Astrocyte (in vitro differentiated cells and primary cell): ENCODE measurements at places on chromosomes 7 and 10. TPM values are rescaled to one million over a fixed set of nuclear protein-coding genes. Genes with fewer than 3 reads are reported as not detected.

DNA sequence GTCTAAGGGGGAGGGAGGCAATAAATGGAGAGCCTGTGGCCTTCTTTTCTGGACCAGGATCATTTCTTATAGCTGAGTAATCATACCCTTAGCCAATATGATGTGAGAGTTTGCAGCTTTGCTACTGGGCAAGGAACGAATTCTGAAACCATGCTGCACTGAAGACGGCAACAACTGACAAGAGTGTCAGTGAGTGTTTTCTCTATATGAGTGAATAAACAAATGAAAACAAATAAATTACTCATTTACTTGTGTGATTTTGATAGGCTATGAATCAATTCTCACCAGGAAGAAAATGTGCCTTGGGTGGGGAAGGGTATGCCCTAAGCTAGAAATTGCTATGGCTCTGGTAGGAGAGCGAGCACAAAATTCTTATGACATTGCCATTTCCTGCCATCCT is 79.4 kb upstream of the LRRN3 start:
- DNase-seq, result peak; percentile 8

DNA sequence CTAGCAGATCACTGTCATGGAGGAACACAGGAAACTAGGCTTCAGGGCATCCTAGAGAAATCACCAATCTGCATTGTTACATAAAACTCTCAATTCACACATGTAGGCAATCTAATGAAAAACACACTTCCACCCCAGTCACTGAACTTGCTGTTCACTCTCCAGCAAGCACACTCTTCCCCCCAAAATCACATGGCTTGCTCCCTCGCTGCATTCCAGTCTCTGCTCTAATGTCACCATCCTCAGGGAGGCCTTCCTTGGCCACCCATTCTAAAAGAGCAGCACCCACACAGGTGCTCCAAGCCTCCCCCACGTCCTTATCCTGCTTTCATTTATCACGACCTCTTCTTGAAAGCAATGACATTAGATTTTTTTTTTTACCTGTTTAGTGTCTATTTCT is 19.6 kb downstream of the CUL2 start:
- no peak for DNase-seq

DNA sequence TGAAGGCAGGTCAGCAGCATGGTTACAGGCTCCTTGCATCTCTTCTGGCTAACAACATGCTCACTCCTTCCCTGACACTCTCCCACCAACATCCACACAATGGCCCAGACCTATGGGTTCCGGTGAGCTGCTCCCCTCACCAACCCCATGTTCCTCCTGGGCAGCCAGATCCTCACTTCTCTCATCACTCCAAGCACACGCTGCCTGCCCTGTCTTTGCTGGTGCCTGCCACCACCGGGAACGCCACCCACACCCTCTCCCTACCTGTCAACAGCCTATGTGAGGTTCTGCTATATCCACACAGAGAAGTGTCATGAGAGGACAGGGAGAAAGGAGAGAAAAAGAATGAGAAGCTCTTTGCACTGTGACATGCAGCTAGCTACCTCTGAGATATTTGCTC is 14.6 kb downstream of the PARP12 start:
- no peak for DNase-seq

DNA sequence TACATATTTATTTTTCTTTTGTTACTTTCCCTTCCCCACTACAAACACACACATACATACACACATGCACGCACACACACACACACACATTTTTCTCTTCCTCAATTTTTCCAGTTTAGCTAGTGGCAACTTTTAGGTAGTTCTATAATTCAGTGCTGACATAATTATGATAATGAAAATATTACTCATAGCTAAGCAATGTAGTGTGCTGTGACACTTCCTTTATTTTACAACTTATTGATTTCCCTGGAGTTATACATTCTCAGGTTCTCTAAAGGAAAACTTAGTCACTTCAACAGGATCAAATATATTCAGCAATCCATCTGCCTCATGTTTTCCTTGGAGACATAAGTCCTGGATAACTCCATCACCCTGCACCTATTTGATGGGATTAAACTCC is 151.6 kb downstream of the CACNA2D1 start:
- peak; percentile 28 for DNase-seq

The ZNF783 gene
- 10.6 and 11.2 TPM in 2 replicates for total RNA-seq

DNA sequence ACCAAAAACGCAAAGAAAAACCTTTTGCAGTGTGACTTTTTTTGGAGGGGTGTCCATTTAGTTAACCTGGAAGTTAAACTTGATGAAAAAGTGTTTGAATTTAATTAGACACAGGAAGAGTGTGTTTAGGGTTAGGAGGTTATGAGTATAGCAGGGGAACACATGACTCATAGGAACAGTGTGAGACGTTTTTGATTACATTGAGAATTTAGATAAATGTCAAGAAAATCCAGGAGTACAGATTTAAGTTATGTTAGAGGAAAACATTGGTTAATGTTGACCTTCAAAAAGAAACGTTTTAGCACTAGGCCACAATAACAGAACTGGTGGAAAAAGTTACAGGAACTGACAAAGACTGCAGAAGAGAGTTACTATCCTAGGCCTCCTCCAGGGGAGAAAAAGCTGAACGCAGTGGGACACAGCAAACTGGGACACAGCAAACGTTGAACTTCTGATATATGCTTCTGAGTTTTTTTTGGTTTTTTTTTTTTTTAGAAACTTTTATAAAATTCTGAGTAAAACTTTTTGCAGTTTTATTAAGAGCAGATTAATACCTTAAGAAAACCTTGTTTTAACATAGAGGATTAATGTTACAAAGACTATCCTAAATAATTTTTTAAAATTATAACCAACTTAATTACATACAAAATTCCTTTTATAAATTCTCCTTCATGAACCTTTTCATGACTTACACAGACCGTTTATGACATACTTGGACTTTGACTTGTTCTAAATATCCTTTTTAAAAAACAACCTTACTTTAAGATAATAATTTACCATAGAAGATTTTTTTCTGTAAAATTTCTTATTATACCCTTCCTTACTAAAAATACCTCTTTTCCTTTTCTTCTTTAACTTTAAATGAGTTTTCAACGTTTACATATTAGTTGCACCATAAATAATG is 22.2 kb downstream of the LANCL2 start:
- no peak for DNase-seq

GRCh38 chr10:122878799-122879338 is 512 bp downstream of the FAM24B start:
- no peak for DNase-seq

The ADAM22 gene
- total RNA-seq, result 1.5 and 2.2 TPM in 2 replicates

The PROSER2 gene
- total RNA-seq, result 10.3 and 12.1 TPM in 2 replicates

- DNase-seq, result no peak
Measured at GRCh38 chr7:1247527-1248041, 14.9 kb downstream of the UNCX start.

The DENND11 gene
- 9.8 and 10.5 TPM in 2 replicates for total RNA-seq

The PILRA gene
- 2.3 and 3.0 TPM in 2 replicates for total RNA-seq

DNA sequence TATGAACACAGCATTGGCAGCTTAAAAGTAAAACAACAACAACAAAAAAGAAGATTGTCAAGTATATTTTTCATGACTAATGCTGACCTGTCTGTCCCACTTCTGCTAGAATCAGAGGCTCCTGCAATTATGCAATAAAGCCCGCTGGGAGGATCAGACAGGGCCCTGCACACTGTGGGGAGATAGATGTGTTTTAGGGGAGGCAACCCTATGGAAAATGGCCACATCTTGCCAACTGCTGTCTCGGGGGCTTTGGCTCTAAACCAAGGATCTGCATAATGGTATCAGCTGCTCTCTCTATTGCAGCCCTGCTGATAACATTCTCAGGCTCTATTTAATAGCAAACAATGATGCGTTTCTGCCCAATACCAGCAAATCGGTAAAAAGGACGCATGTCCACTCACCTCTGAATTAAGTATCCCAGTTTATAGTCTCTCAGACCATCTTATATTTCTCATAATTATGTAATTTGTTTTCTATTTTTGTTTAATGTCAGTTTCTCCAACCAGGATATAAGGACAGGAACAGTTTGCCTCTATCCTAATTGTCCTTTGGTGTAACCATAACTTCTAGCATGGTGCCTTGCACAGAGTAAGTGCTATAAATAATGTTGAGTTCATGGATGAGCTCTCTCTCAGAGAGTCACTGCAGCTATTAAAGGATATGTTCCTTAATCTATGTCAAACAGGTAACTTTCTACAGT is 15.3 kb upstream of the PRKAR2B start:
- DNase-seq, result no peak

The TEX47 gene
- not detected in 2 replicates for total RNA-seq

The AGAP5 gene
- 3.4 and 5.1 TPM in 2 replicates for total RNA-seq

- DNase-seq, result no peak
Measured at GRCh38 chr10:102757323-102757722, 13.6 kb downstream of the WBP1L start.

DNA sequence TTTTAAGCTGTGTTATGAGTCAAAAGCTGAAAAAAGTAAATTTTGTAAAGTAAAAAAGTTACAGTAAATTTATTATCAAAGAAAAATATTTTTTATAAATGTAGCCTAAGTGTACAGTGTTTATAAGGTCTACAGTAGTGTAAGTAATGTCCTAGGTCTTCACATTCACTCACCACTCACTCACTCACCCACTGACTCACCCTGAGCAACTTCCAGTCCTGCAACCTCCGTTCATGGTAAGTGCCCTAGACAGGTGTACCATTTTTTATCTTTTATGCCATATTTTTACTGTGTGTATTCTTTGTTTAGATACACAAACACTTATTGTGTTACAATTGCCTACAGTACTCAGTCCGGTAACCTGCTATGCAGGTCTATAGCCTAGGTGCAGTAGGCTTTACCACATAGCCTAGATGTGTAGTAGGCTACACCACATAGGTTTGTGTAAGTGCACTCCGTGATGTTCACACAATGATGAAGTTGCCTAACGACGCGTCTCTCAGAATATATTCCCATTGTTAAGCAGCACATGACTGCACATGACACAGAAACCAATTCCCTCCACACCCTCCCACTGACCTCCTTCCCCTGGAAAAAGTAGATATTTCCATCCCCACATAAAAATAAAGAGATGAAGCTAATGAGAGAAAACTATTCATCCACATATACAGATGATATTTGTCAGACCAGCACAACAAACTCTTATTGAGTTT is 44.8 kb upstream of the FGL2 start:
- DNase-seq, result no peak

- DNase-seq, result no peak
Measured at GRCh38 chr7:130938661-130939060, 204.7 kb upstream of the KLF14 start.

- DNase-seq, result peak; percentile 5
Measured at GRCh38 chr7:29177963-29178600, 16.5 kb upstream of the CHN2 start.

- peak; percentile 97 for DNase-seq
Measured at GRCh38 chr7:47571331-47572093, 10.4 kb downstream of the TNS3 start.

DNA sequence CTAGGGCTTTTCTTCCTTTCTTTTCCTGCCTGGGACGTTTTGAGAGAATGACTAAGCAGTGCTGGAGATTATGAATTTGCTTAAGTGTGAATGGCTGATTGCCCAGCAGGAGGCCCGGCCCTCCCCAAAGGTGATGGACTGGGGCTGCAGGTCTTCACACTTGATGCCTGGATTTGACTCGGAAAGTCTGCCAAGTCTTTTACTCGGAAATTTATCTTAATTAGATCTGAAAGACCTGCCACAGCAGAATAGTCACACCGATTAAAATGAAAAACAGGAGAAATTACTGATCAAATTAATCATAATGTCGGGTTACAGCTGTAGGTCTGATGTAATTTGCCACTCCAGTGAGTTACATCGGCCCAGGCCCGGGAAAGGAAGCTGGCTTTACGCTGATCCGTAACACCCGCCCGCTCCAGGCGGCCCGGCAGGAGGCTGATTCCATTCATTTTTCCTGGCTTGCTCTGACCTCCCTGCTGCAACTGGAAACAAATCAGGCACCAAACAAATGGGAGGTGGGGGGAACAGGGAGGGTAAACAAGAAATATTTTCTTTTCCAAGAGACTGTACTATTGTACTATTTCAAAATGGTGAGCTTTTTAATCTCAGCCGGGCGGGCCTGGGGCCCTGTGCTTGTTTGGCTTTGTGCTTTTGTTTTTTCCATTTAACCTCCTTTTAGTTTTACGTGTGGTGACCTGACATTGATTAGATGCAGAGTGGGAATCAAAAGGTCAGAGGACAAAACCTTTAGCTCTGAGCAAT is 212.4 kb upstream of the YAE1 start:
- DNase-seq, result peak; percentile 84

DNA sequence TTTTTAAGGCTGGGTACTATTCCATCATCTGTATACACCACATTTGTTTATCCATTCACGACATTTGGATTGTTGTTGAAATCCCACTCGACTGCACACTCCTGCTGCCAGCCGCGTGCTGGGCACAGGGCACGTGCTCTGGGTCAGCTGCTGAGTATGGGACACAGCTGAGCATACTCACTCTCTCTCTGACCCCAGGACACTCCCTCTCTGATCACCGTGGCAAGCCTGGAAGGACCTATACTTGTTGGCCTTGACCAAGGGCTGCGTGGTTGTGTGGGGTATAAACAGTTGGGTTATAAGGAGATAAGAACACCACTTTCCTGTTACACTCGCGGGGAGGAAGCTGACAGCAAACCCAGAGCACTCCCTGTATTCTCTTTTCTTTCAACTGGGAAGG is 153.0 kb upstream of the RHEB start:
- DNase-seq, result no peak

DNA sequence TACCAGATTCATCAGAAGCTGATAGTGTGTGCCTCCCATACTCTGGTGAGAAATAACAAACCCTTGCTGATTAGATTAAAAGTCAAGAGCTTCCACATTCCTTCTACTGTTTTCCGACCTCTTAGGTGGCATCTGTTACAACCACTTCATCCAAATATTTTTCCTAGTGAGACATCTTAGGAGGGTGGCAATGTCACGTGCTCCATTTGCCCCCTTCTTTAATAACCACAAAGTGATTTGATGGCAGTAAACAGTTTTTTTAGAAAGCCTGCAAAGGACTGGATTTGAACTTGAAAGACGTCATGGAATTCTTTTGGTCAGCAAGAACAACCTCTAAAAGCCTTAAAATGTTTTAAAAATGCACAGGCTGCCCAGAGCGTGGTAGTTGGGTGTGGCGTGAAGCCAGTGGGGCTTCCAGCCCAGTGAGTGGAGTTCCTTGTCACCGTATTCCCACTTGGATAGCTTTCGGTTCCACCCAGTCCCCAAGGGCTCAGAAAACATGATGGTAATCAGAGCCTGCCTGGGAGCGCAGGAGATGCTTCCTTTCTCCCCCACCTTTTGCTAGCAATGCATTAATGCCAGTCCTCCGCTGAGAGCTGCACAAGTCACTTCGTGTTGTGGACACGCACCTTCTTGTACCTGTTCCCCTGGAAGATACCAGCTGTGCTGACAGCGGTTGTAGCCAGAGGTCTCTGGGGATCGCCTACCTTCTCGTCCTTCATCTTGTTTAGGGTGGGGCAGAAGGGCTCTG is 256.4 kb downstream of the KIAA1217 start:
- peak; percentile 99 for DNase-seq

DNA sequence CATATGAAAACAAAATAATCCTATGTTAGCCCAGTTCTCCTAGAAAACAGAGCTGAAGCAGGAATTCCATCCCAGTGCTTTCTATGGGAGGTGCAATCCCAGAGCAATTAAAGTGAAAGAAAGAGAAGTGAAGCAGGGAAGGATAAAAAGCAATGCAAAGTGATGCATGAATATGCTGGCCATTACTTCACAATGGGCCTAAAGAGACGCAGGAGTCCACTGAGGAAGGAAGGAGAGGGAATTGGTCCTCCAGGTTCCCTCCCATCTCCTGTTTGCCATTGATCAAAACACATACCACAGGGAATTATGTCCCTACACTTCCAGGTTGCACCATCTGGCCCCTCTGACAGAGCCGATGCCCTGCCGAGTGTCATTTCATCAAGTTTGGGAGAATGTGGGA is 392.2 kb upstream of the NFE2L3 start:
- no peak for DNase-seq

- DNase-seq, result no peak
Measured at GRCh38 chr10:102601639-102602038, 42.6 kb upstream of the TRIM8 start.

The TRPV6 gene
- 0.14 and 0.46 TPM in 2 replicates for total RNA-seq
